ENCODE measurements at places on chromosomes 6 and 20.

- no peak for DNase-seq
Measured at GRCh38 chr6:45027126-45027525, 301.0 kb upstream of the RUNX2 start.

GRCh38 chr20:49292010-49292409 is 14.2 kb upstream of the ZNFX1 start:
- no peak for DNase-seq

DNA sequence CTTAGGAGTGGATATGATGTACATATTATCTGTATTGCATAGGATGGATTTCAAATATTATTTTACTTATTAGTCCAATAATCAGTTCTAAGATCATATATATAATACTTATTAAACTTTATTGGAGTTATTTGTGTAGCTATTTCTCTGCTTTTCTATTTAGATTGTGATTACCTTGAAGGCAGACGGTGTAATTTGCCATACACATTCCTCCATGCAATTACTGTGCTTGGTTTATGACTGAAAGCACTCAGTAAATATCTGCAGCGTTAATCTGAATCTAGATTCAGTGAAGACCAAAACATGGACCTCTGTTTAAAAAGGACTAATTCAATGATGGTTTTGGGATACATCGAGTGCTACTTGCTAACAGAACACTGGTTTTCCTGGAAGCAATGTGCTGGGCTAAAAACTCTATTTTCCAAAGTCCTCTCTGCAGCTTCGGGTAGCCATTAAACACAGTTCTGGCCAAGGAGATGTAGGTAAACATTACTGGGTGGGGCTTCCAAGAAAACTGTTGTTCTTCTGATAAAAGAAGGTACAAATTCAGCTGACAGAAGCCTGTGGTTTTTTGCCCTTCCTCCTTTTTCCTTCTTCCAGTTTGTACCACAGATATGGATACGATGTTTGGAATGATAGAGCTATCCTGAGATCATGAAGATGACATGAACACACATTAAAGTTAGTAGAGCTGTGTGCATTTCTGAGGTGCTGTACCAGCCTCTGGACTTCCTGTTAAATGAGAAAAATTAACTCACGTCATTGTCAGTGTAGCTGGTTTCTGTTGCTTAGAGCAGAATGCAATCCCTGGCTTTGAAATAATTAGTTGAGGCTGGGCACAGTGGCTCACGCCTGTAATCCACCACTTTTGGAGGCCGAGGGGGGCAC is 136.5 kb upstream of the NUP153 start:
- DNase-seq: no peak

DNA sequence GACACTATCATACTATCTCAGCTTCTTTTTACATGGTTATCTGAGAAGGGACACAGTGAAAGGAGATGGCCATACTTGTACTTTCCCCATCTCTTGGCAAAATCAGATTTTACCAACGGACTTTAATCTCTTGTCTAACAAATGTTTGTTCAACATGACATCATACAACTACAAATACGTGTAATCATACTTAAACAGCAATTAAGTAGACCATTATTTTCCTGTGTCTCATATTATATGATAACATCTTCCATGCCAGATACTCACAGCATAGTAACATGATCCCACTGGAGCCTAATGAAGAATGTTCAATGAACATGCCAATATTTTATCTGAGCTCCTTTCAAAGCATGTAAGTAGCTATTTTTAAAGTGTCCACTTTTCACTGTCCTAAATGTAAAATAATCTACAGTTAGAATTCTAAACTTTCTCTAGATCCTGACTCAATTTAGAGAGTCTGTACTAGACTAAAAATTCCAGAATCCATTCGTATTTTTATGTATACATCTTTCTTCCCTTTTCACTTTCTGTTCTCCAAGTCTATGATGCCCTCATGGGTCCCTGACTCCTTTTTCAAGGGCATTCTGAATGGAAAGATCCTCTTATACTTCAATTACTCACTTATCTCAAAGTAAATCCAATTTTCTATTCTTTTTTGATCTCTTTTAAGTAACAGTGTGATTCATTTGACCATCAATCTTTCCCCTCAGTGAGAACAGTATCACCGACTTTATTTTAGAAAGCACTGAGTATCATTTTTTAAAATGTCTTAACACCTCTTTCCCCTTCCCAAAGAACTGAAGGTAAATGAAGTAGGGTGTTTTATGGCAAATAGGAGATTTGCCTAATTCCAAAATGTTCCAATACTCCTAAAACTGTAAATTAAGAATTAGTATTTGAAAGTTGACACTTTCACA is 133.5 kb downstream of the CDK19 start:
- no peak for DNase-seq

DNA sequence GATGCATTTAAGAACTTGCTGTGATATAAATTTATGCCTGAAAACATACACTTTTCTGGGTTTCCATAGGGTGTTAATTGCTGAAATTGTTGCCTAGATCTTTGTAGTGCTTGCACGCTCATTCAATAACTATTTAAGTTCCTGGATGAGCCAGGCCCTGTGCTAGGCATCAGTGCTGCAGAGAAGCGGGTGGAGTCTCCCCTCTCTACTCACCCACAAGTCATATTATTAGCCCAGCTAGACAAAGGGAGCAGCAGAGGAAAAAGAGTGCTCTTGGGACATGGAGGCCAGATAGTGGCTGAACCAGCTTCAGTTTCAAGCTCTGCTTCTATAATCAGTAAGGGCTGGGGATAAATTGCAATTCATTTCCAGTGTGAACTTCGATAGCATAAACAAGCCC is 329.1 kb downstream of the TFAP2B start:
- no peak for DNase-seq

GRCh38 chr6:167526465-167527368 is 201.8 kb downstream of the TTLL2 start:
- DNase-seq: no peak

DNA sequence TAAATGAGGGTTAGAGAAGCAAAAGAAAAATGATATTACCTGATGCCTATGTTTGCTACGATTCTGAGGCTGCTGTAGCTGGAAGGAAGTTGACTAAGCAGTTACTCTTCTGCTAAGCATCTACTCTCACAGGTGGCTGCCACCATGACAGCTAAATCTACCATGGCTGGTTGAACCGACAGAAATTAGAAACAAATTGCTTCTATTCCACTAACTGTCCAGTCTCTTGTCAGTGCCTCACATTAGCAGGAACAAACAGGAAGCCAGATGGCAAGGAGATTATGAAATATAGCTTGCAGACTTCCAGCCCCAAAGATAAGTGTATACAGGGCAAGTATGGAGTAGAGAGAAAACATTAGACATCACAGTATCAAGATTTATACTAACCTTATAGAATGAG is 59.4 kb upstream of the TMEM200A start:
- DNase-seq: no peak

GRCh38 chr20:43955062-43955749 is 40.6 kb downstream of the TOX2 start:
- DNase-seq: peak; percentile 20

GRCh38 chr6:3725145-3726047 is 26.1 kb downstream of the PXDC1 start:
- DNase-seq: no peak

GRCh38 chr6:117482240-117483003 is at the start of gene DCBLD1:
Gene DCBLD1, plus strand, starts transcription at chr6:117482674. Its CDS starts 108 bp downstream, at chr6:117482782.
- DNase-seq: peak; percentile 20

DNA sequence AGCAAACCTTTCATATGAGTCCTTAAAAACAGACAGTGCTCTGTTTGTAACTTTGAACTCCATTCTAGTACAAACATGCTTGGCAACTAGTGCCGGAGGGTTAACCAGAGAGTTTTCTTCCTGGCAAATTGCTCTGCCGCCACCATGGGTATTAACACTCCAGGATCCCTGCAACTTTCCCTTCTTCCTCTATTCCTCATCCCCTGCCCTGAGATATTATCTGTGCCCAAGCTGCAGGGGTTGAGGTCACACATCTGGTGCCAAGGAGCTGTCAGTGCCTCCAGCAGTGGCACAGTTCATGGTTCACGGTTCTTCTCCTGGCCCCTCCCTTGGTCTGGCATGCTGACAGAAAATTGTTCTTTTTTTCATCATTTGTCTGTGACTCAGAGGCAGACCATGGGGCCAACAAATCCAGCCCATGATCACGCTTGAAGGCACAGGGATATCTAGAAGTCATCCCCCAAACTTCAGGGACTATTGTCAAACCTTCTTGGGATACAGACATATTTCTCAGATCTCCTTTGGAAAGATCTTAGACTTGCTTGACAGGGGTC is 77.5 kb downstream of the ATXN1 start:
- DNase-seq: no peak

GRCh38 chr6:131736003-131736596 is 25.3 kb upstream of the CTAGE9 start:
- DNase-seq: no peak

DNA sequence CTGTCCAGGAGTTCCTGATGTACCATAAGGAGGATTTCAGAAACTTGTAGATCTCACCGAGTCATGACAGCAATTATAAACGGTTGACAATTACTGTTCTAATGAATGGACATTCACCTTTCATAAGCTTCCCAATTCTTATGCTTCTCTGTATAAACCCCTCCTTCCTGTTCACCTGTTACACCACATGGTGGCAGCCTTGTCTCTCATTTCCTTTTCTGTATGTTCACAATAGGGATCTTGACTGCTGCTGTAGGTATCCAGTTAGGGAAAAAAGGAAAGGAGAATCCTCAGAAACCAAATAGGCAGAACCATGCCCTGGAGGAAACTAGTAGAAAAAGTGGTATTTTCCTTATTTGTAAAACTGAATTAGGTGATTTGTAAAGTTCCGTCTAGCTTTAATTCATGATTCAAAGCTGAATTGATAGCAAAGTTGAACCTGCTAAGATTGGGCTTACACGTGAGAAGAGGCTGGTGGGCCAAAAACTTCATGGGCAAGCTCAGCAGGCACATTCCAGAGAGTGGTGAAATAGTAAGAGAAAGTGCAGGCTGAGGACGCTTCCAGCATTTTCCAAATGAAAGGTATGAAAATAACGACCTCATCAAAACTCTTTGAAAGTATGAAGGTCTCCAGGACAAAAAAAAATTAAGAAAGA is 29.0 kb upstream of the TBPL1 start:
- DNase-seq: peak; percentile 28

DNA sequence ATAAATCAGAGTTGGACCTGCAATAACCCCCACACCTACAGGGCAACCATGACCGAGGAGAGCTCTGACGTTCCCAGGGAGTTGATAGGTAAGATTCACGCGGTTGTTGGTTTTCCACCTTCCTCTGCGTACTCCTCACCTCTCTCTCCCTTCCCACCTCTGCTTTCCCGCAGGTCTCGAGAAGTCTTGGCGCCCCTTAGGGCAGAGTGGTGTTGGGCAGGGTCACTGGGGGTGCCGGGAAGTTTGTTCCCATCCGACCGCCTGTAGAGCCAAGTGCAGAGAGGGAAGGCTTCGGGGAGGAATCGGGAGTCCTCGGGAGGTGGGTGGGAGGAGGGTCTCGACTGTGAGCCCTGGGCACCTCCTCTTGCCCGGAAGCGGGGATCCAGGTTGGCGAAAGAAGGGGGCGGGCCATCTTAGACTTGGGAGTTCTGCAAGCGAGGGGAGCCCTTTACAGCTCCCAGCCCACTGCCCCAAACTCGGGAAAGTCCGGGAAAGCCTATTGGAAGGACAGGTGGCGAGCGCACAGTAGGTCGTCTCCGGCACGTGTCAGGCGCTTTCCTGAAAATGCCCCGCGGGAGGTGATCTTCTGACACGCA is 672 bp downstream of the CARMIL1 start:
- no peak for DNase-seq

DNA sequence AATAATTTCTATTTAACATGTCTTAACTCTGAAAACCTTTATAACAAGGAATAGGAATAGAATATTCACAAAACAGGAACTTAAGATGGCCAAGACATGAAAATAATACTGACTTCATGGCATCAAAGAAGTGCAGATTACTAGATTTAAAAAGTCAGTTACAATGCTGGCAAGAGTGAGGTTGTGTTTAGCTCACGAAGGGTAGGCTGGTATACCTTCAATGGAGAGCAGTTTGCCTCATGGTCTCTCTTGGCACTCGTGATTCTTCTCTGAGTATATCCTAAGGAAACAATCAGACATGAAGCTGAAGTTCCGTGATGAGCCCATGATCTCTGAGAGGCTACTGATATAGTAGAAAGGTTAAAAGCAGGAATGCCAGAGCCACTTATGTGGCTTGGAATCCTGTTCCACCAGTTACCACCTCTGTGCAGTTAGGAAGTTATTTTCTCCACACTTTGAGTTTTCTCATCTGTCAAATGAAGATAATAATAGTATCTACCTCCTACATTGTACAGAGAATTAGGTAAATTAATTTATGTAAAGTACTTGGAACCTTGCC is 7.2 kb downstream of the NCOA7 start:
- no peak for DNase-seq

DNA sequence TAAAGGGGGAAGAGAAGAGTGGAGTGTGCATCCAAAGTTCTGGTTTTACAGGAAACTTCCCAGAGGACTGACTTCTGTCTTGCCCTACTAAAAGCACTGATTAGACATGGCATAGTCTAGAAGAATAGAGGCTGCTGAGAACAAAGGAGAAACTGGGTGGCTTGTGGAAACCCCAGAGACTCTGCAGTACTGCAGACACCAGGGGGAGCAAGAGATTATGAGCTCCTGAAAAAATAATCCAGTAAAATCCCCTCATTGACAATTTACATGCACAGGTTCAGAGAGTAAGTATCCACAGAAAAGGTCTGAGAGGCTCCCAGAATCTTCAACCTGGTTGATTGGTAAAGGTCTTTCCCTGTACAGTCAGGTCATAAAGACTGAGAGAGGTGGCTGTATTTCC is 48.7 kb upstream of the CLVS2 start:
- no peak for DNase-seq

- no peak for DNase-seq
Measured at GRCh38 chr20:63573647-63574131, 350 bp downstream of the HELZ2 start.

DNA sequence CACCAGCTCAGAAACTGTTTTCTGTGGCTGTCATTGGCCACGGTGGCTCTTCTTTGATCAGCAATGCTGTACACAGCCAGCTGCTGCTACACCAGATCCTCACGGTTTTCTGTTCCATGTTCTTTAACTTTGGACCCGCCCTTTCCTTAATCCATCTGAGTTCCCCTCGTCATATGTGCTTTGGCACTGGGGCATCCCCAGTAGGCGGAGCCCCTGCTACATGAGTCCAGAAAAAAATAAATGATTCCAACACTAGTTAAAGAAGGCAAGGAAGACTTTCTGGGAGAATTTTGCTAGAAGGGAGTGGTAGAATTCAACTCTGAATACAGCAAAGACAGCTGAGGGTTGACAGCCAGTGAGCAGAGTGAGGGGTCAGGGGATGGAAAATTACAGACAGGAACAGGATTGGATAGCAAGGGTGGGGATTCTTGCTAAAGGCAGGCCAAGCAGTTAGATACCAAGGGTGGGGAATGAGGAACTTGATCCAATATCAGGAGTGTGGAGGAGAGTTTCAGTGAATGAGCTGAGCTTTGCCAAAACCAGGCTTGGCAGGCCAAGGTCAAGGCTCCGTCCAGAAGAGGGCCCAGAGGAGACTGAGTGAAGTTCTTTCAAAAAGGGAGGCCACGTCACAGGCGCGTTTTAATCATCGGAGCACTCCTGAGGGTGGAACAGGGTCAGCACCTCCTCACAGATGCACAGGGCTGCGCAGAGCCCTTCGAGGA is 391.8 kb downstream of the CDH4 start:
- DNase-seq: no peak

GRCh38 chr20:19807191-19807945 is 49.3 kb downstream of the RIN2 start:
- no peak for DNase-seq
